ENCODE measurements at places on chromosomes 1 and 21. TPM values are rescaled to one million over a fixed set of nuclear protein-coding genes. Genes with fewer than 3 reads are reported as not detected.

The RSPO1 gene
- total RNA-seq: not detected

The ARHGEF19 gene
- total RNA-seq: 3.3 TPM

The LHX8 gene
- not detected for total RNA-seq

The C1QTNF12 gene
- 0.20 TPM for total RNA-seq

The C1orf216 gene
- 12.2 TPM for total RNA-seq

The BLACAT1 gene
- total RNA-seq: not detected

The BATF3 gene
- total RNA-seq: 2.0 TPM

The USP21 gene
- 2.8 TPM for total RNA-seq

The CELA3B gene
- not detected for total RNA-seq

The SHC1 gene
- total RNA-seq: 175 TPM

The PINK1 gene
- total RNA-seq: 50.8 TPM

The OR2L8 gene
- total RNA-seq: not detected

The MTMR11 gene
- 0.87 TPM for total RNA-seq

The PTGFR gene
- under 0.01 TPM for total RNA-seq

The ADAMTS1 gene
- total RNA-seq: 3.7 TPM

The CAPZB gene
- total RNA-seq: 104 TPM

The ZBTB7B gene
- total RNA-seq: 7.4 TPM

The CYP4B1 gene
- not detected for total RNA-seq

The CAMK1G gene
- not detected for total RNA-seq

The TAS1R1 gene
- total RNA-seq: not detected

The CAPN2 gene
- total RNA-seq: 138 TPM

The CHIT1 gene
- total RNA-seq: not detected

The NBPF6 gene
- total RNA-seq: not detected

The LMX1A gene
- not detected for total RNA-seq

The SLAMF9 gene
- not detected for total RNA-seq

The ARMH1 gene
- total RNA-seq: under 0.01 TPM

The RCSD1 gene
- total RNA-seq: 99.8 TPM

The SAMD13 gene
- 1.7 TPM for total RNA-seq

The IGFN1 gene
- not detected for total RNA-seq

The PCAT6 gene
- not detected for total RNA-seq

The DISP3 gene
- under 0.01 TPM for total RNA-seq

The CFHR5 gene
- not detected for total RNA-seq

The EXTL1 gene
- under 0.01 TPM for total RNA-seq

The KCNN3 gene
- 0.99 TPM for total RNA-seq

The S100A12 gene
- total RNA-seq: not detected

The PCP4 gene
- not detected for total RNA-seq

The MPZ gene
- total RNA-seq: 0.60 TPM

The ASTN1 gene
- not detected for total RNA-seq

The TP73 gene
- total RNA-seq: not detected

The MYBPHL gene
- total RNA-seq: not detected

The FLVCR1 gene
- 9.3 TPM for total RNA-seq

The NPHS2 gene
- not detected for total RNA-seq

The TNFRSF8 gene
- not detected for total RNA-seq

The BEST4 gene
- total RNA-seq: not detected

The REN gene
- not detected for total RNA-seq
